ENCODE measurements at places on chromosomes 13 and 19.

DNA sequence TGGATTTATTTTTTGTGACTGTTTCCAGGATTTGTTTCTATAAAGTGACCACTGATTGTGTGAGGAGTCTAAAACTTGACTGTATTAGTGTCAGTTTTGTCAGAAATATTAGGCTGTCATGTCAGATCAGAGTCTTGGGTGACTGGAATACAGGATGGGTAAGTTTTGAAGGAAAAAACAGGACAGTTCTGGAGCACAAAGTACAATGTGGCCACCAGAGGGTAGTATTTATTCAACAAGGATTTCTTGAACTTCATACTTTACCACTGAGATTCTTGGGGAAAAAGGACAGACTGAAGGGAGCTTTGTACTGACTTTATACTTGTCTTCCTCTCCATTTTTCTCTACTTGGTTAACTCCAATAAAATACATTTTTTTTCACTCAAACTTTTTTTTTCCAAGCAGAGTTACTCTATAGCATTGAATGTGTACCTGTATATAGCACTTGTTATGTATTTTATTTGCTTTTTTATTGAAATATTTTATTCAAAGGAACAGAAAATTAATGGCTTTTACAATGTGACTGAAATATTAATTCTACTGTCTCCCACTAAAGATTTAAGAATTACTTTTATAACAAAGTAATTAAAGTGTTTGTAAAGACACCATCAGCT lies 51.1 kb downstream of the LMO7 start:
- no peak overlapping the region for H3K4me3 ChIP-seq
- peaks cover 6% of the 10 kb centered on the region for H3K4me1 ChIP-seq
- H3K27ac ChIP-seq = no peak overlapping the region
- no peaks in the 10 kb centered on the region for H3K36me3 ChIP-seq

- no peaks in the 10 kb centered on the region for H3K27me3 ChIP-seq
- no peak for DNase-seq
- no peaks in the 10 kb centered on the region for H3K4me1 ChIP-seq
- H3K27ac ChIP-seq = no peak overlapping the region
- no peaks in the 10 kb centered on the region for H3K36me3 ChIP-seq
- no peak overlapping the region for H3K4me3 ChIP-seq
These were observed 113.0 kb downstream of the TEX26 start for GRCh38 chr13:31045286-31046081.

DNA sequence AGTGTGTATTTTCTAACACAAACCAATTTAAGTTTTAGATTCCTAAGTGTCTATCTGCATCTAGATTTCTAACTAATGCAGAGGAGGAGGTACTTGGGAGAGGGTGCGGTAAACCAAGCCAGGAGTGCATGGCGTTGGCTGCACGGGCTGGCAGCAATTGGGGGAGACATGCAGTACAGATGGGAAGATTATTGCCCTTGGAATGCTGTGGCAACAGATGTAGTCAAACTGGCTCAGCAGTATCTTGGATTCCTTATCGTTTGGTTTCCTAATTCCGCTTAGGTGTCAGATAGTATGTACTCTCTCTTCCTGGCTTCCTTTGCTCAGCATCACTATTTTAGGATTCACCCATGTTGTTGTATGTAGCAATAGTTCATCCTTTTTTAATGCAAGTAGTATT lies 29.4 kb upstream of the STK24 start:
- no peak overlapping the region for H3K27ac ChIP-seq
- no peak for DNase-seq
- H3K36me3 ChIP-seq = no peaks in the 10 kb centered on the region

DNA sequence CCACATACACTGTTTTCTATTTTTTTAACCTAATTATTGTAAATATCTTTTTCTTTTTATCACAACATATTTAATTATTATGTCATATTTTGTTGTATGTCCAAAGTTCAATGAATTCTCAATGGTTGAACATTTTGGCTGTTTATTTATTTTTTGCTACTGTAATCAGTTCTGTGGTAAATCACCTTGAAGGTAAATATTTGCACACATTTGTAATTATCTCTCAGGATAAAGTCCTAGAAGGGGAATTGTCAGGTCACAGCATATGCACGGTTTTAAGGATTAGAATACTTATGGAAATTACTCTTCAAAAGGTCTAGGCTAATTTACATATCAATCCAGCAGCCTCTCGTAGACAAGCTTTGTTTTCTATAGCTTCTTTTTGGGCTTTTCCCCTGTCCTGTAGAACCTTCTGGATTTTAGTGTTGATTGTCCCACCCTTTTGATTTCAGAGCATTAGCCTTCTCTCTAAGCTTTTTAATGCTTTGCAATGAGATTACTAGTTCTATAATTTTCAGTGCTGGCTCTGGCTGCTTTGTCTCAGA lies 362.6 kb downstream of the KCNRG start:
- no peak overlapping the region for H3K4me3 ChIP-seq
- H3K27me3 ChIP-seq = no peaks in the 10 kb centered on the region
- H3K36me3 ChIP-seq = no peaks in the 10 kb centered on the region
- DNase-seq = no peak
- peaks cover 8% of the 10 kb centered on the region for H3K4me1 ChIP-seq

- no peak overlapping the region for H3K27ac ChIP-seq
- H3K4me1 ChIP-seq = peaks cover 5% of the 10 kb centered on the region
- DNase-seq = no peak
- peaks cover 46% of the 10 kb centered on the region for H3K27me3 ChIP-seq
These were observed 1.1 kb downstream of the COMP start for GRCh38 chr19:18789883-18790565.

DNA sequence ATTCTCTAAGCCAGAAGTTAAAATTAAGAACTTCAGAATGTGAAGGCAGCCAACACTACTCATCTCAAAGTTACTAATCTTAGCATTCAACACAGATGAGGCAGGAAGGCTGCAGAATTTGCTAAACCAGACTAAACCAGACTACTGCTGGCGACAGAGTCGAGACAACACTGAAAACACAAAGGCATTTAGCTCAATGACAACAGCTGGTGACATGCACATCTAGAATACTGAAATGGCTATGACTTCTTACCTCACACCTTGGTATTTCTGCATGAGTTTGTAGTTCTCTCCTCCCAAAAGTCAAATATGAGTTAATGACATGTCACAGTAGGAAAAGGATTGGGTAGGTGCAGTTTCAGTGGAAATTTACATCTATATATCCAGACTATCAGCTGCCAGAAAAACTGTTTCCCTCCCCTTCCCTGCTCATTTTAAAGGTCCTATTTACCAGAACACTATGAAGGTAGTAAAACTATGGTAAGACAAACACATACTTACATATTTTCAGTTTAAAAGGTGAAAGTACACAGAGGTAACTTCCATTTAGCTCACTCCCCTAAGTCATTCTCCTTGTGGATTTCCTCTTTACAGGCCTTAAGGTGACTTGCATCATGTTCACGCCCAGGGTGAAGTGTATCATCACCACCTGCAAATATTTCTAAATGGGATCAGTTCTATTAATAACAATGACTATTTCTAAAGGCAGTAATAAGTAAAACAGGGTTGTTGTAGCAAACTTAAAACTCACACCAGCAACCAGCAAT lies 21.4 kb downstream of the FOXO1 start:
- DNase-seq = no peak
- H3K4me1 ChIP-seq = peaks cover 10% of the 10 kb centered on the region
- H3K36me3 ChIP-seq = peaks cover 6% of the 10 kb centered on the region
- no peak overlapping the region for H3K27ac ChIP-seq

DNA sequence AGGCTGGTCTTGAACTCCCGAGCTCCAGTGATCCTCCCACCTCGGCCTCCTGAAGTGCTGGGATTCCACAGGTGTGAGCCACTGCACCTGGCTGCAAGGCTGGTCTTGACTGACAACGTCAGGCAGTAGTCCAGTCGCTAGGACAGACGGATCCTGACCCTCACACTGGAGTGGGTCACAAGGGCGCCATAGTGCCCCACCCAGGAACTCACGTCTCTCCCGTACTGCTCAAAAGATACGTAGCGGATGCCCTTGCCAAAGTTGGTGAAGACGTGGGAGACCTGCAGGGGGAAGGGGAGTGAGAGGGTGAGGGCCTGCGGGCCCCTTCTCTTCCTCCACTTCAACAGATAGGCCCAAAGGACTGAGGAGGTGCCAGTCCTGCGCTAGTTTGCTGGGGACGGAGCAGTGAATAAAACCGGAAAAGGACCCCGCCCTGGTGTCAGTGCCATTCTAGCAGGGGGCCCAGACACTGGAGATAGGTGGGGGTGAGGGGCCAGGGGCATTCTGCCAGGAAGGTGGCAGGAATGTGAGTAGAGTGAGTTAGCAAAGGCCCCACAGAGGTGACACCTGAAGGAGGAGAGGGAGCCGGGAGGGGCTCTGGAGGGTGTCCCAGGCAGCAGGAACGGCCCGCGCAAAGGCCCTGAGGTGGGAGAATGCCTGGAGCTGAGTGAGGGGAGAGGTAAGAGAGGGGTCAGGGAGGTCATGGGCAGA lies 11.9 kb downstream of the MRPS12 start:
- no peak for DNase-seq
- H3K27ac ChIP-seq = no peak overlapping the region
- no peaks in the 10 kb centered on the region for H3K27me3 ChIP-seq

- DNase-seq = no peak
- H3K36me3 ChIP-seq = peaks cover 21% of the 10 kb centered on the region
- H3K4me3 ChIP-seq = peak overlapping the region; percentile 88
- H3K27ac ChIP-seq = peak overlapping the region; percentile 15
- H3K27me3 ChIP-seq = no peaks in the 10 kb centered on the region
- peaks cover 15% of the 10 kb centered on the region for H3K4me1 ChIP-seq
These were observed 1.7 kb downstream of the ANO8 start for GRCh38 chr19:17332677-17333581.

- DNase-seq = peak; percentile 67
- no peaks in the 10 kb centered on the region for H3K36me3 ChIP-seq
- no peaks in the 10 kb centered on the region for H3K27me3 ChIP-seq
These were observed 6.7 kb upstream of the ZNF761 start for GRCh38 chr19:53424968-53425597.

DNA sequence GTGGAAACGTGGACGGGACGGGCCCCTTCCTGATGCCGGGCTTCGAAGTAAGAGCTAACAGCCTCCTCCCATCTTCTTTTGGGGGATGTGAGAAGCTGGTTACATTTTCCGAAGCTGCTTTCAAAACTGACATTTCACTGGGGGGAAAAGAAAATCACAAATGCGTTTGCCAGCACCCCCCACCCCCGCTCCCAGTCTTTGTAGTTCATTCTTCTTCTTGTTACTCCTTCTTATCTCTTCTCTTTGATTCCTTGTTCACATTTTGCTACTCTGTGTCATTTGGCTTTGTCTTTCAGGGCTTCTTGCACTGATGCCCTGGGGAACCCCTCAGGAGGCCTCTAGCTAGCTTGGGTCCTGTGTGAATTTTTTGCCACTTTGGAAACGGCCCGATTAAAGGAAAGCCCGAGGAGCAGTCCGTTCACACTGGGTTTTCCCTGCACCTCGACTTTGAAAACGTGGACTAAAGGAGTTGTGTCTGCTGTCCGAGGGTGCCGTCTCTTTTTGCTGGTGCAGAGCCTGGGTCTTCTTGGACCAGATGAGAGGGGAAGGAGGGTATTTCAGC lies 1.3 kb downstream of the CARM1 start:
- H3K36me3 ChIP-seq = peaks cover 24% of the 10 kb centered on the region
- no peak for DNase-seq
- H3K27me3 ChIP-seq = no peaks in the 10 kb centered on the region
- H3K27ac ChIP-seq = no peak overlapping the region

- no peaks in the 10 kb centered on the region for H3K36me3 ChIP-seq
- no peaks in the 10 kb centered on the region for H3K4me1 ChIP-seq
These were observed 329.8 kb upstream of the GPC6 start for GRCh38 chr13:92896842-92897241.

DNA sequence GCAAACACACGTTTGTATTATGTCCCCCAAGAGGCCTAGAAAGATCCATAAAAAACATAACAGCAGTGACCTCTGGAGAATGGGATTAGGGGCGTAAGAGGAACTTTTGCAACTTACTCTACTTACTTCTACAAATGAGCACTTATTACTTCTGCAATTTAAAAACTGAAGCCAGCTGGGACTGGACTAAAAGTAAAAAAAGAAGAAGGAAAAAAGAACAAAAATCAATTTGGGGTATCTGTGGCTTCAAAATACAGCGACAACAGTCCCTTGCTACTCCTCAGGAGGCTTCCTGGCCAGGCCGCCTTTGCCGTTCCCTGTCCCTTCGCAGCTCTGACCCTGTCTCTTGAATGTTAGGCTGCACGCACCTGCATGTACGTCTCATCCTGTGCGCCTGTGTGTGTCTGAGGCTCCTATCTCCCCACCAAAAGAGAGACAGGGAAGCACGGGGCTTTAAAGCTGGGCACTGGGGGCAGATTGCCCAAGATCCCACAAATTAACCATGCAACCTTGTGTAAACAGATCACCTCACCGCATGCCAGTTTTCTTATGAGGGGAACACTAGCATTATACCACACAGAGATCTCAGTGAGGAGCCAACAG lies 12.1 kb upstream of the FKRP start:
- H3K27ac ChIP-seq = no peak overlapping the region
- DNase-seq = no peak
- peaks cover 66% of the 10 kb centered on the region for H3K36me3 ChIP-seq
- H3K4me1 ChIP-seq = no peaks in the 10 kb centered on the region
- no peak overlapping the region for H3K4me3 ChIP-seq
- H3K27me3 ChIP-seq = no peaks in the 10 kb centered on the region

DNA sequence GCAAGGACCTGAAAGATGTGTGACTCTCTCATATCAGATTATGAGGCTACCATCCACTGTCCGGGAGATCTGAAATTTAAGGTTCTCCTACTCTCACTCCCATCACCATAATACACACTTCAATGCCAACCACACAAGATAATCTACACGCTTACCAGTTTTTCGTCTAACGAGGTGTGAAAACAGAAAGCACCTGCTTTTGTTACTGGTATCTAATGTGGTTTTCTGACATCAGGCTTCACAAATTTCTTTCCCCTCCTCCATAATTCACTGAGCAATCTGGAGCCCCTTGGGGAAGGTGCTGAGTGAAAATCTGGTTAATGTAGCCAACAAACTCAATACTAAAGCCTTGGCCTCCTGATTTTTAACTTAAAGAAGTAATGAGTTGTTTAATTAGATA lies 10.1 kb upstream of the LRCH1 start:
- H3K27ac ChIP-seq = no peak overlapping the region
- H3K4me3 ChIP-seq = no peak overlapping the region
- H3K36me3 ChIP-seq = no peaks in the 10 kb centered on the region
- no peak for DNase-seq

DNA sequence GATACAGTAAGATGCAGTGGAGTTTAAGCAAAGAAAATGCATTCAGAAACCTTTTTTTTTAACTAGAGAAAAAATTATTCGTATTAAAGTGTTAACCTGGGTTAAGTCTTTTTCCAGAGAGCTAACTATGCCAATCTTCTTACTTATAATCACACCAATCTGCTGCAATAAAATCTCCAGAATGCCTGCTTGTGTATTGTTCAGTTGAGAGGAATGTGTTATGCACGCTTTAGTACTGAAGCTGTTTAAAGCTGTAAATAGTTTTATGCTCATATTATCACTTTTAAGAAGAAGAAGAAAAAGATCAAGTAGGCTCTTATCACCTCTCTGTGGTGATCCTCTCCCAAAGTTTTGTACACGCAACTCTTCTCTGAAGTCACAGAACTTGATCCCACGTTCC lies 528.7 kb downstream of the RFC3 start:
- no peaks in the 10 kb centered on the region for H3K27me3 ChIP-seq
- no peaks in the 10 kb centered on the region for H3K36me3 ChIP-seq
- no peak for DNase-seq
- no peak overlapping the region for H3K4me3 ChIP-seq
- H3K27ac ChIP-seq = no peak overlapping the region
